Activated naive CD8-positive, alpha-beta T cell treated with anti-CD3 and anti-CD28 coated beads for 36 hours (primary cell): ENCODE measurements at places on chromosomes 5 and 9.
A peak's percentile ranks its signal among the peaks of the same experiment; 100 is the strongest.

DNA sequence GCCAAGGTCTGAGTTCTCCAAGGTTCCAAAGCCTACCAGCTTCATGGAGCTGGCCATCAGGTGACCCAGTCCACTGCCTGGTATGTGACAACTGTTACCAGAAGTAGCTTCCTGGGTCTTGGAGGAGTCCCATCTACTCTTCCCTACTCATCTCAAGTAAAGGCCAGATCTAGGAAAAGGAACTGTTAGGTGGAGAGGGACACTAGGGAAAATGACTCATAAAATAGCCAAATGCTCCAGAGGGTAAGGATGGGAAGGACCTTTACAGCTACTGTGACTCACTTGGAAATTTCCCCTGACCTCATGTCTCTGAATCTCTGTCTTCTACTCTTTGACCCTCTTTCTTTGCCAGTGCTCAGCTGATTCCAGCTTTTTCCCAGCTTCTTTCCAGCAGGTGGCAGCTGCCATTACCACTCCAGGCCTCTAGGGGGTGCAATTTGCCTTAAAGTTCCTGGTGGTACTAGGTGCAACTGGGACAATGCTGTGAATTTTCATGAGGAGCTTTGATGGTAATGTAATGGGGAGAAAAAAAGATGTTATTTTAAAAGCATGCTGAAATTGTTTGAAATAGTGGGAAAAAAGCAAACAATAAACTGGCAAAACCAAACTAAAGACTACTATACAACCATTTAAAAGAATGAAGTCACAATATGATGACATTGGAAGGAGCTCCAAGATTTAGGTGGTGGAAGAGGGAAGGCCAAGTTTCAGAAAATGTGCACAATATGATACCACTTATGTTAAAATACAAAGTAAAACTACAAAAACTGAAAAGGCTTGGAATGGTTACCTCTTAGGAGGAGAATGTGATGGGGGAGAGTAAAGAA is 27.1 kb upstream of the MYORG start:
- peak; percentile 37 for DNase-seq

DNA sequence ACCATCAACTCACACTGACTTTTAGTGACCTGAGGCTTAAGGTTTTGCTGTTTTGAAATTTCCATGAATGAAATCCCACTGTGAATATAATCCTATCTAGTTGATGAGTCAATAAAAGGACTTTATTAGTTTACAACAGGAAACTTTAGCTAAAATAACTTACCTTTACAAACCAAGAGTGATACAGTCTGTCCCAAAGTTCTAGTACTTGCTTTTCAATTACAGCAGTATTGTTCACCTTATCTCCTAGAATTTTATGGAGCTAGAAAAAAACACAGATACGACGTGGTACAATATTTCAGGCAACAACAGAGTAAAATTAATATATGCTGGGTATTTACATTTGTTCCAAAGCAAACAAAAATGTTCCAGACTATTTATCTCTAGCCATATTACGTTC is 46.9 kb upstream of the CTNNAL1 start:
- DNase-seq = no peak

GRCh38 chr9:4066120-4066519 is 233.7 kb downstream of the GLIS3 start:
- DNase-seq = no peak

- DNase-seq = no peak
Measured at GRCh38 chr9:115202960-115203751, 85.2 kb upstream of the TNC start.

- DNase-seq = no peak
Measured at GRCh38 chr9:123860603-123861002, 69.3 kb downstream of the DENND1A start.

DNA sequence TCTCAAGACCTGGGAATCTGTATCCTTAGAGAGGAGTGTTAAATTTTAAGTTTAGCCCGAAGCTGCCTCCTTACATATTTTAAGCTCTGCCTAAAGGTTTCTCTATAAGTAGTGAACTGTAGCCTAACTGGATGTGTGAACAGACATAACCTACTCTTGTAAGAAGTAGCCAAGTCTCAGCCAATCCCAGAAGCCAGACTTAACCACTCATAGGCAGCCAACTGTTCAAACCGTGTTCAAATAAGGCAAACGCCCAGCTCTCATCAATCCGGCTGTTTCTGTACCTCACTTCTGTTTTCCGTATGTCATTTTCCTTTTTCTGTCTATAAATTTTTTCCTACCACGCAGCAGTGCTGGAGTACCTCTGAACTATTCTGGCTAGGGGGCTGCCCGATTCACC is 58.7 kb upstream of the HRH2 start:
- no peak for DNase-seq

DNA sequence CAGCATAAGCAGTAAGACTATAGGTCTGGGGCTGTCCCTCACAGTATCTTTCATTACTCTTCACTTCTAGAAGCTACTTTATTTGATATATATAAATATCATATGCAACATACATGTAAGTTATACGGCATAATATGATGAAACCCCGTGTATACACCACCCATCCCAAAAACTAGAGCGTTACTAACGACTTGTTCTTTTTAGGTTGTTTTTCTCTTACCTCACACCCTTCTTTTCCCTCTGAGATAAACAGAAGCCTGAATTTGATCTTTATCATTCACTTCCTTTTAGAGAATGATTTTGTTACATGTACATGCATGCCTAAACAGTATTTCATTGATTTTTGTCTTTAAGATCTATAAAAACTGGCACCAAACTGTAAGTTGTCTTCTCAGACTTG is 3.7 kb downstream of the TRMO start:
- no peak for DNase-seq

DNA sequence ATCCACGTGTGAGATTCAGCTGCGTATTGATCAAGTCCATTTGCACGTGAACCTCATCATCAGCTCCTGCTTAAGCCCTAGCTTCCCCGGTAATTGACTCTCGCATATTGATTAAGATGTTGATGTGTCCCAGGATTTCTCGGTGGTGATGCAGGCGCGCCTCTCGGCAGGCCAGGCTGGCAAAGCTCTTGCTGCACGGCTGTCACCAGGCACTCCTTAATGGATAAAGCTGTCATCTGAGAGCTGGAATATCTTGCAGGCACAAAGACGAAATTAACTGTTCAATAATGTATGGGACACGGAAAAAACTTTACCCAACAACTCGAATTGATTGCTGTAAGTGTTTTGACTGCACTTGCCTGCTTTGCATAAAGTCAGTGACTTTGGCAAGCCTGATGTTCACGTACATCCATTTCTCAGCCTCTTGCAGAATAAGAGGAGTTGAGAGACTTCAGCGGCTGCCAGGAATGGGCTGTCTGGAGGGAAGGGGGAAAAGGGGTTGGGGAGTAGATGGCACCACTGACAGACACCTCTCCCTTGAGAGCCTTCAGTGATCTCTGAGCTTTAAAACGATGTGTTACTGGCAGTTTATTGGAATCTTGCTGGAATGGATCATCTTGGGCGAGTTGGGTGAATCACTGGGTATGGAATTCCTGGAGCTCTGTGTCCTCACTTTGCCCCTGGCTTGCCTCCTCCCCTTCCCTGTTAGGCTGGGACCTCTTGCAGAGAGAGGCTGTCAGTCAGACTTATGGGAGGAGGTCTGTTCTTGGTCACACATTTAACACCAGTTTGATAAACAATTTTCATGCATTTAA is 650.3 kb downstream of the CCDC171 start:
- no peak for DNase-seq

GRCh38 chr9:88075966-88076285 is 62.3 kb downstream of the SPATA31C2 start:
- DNase-seq = no peak

DNA sequence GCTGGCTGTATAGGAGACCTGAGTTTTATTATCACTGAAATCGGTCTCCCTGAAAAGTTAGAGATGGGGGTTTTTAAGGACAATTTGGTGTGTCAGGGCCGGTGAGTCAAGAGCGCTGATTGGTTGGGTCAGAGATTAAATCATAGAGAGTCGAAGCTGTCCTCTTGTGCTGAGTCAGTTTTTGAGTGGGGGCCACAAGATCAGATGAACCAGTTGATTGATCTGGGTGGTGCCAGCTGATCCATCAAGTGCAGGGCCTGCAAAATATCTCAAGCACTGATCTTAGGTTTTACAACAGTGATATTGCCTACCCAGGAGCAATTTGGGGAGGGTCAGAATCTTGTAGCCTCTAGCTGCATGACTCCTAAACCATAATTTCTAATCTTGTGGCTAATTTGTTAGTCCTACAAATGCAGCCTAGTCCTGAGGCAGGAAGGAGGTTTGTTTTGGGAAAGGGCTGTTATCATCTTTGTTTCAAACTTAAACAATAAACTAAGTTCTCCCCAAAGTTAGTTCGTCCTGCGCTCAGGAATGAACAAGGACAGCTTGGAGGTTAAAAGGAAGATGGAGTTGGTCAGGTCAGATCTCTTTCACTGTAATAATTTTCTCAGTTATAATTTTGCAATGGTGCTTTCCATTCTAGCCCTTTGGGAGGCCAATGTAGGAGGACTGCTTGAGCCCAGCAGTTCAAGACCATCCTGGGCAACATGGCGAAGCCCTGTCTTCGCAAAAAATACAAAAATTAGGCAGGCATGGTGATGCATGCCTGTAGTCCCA is 31.6 kb upstream of the RFK start:
- no peak for DNase-seq

GRCh38 chr5:22908586-22908985 is 55.4 kb upstream of the CDH12 start:
- no peak for DNase-seq

- DNase-seq = no peak
Measured at GRCh38 chr9:7284517-7284916, 515.1 kb downstream of the DMAC1 start.

DNA sequence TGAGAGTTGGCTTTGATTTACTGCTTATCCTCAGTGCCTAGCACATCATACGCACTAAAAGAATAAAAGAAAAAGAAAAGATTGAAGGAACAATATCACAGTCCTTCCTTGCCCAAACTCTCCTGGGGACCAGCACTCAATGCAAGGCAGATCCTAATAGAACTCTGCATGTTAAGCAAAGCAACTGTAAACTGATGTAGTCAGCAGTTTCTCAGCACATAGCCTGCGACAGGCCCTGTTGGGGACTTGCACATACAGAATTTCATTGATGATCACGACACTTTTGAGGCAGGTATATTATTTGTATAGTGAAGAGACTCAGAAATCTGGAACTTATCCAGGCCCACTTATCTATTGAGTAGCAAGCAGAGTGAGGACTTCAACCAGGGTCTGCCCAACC is 15.4 kb downstream of the NIPAL4 start:
- DNase-seq = no peak

GRCh38 chr5:77641397-77641943 is 3.0 kb upstream of the OTP start:
- DNase-seq = no peak

DNA sequence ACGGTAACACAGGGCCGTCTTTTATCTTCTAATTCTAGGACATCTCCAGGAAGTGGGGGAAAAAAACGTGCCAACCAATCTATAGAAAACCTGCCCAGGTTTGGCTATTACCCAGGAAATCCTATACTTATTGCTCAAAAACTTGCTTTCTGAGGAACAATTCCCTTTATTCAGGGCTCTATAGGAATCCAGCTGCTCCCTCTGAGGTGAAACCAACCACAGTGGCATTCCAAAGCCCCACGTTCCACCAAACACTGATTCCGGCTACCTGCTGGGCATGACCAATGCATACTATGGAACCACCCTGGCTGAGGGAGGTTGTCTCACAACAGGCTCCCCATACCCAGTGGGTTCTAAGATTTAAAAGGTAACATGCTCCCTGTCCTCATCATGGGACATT is 57.6 kb downstream of the GLIS3 start:
- no peak for DNase-seq

GRCh38 chr5:124806373-124807077 is 60.1 kb upstream of the ZNF608 start:
- no peak for DNase-seq

- DNase-seq = no peak
Measured at GRCh38 chr9:6549106-6549800, 96.3 kb downstream of the GLDC start.

DNA sequence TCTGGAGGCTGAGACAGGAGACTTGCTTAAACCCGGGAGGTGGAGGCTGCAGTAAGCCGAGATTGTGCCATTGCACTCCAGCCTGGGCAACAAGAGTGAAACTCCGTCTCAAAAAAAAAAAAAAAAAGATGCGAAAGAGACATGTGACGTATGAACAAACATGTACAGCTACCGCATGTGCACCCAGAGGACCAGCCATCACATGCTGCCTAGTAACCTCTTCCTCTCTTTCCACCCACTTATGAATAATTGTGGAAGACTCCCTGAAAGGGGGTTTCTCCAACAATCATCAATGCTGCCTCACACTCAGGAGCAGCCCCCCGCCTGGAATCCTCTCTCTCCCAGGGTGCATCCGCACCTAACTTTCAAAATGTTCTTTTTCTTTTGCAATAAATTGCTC is 2.2 kb downstream of the SARDH start:
- DNase-seq = no peak

DNA sequence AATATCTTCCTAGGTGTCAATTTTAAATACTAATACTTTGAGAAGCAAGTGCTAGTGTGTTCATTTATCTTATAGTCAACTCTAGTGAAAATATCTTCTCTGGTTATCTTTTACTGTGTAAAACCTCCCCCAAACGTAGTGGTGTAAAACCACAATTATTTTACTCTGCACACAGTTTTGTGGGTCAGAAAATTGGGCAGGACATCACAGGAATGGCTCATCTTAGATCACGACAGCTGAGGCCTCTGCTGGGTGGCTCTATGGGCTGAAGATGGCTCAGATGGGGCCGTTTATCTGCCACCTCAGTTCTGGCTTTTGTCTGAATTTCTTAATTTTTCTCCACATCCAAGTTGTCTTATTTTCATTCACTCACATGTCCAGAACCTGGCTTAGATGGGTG is 457.2 kb upstream of the ACTBL2 start:
- DNase-seq = no peak

GRCh38 chr5:98453296-98453695 is 320.2 kb upstream of the RGMB start:
- no peak for DNase-seq

DNA sequence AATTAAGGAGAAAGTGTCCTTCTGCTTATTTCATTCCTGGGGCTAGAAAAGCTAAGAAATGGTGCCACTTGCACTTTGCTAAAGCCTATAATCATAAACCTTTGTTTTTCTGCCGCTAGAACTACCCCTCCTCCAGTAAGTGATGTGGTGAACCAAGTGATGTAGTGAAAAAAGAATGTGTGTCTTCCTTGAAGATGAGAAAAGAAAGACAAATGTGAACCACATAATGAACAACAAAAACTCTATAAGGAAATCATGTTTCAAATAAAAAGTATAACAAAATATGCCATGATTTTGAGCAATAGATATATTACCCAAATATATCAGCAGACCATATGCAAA is 179.0 kb upstream of the SGCD start:
- DNase-seq = no peak

- no peak for DNase-seq
Measured at GRCh38 chr5:33336891-33337636, 103.7 kb upstream of the TARS1 start.

DNA sequence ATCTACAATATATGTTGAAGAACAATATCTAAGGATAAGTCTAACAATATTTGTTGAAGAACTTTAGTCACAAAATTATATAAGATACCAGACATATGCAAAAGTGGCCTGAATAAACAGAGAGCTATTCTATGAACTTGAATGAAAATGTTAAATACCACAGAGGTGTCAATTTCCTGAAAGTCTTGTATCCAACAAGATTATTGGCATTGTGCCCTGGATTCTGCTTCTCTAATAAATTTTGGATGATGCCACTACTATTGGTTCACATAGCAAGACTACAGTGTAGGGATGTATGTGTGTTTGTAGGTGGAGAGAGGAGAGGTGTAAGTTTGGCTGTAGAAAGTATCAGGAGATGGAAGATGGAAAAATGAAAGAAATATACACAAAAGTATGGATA is 731.8 kb upstream of the RGMB start:
- no peak for DNase-seq

GRCh38 chr5:155996123-155996522 is 330.8 kb upstream of the SGCD start:
- DNase-seq = no peak
